ENCODE measurements at places on chromosomes 2 and 18. TPM values are rescaled to one million over a fixed set of nuclear protein-coding genes. Genes with fewer than 3 reads are reported as not detected.

- no peak for DNase-seq
These were observed 160.8 kb upstream of the MAPRE2 start for GRCh38 chr18:34880403-34880802.

DNA sequence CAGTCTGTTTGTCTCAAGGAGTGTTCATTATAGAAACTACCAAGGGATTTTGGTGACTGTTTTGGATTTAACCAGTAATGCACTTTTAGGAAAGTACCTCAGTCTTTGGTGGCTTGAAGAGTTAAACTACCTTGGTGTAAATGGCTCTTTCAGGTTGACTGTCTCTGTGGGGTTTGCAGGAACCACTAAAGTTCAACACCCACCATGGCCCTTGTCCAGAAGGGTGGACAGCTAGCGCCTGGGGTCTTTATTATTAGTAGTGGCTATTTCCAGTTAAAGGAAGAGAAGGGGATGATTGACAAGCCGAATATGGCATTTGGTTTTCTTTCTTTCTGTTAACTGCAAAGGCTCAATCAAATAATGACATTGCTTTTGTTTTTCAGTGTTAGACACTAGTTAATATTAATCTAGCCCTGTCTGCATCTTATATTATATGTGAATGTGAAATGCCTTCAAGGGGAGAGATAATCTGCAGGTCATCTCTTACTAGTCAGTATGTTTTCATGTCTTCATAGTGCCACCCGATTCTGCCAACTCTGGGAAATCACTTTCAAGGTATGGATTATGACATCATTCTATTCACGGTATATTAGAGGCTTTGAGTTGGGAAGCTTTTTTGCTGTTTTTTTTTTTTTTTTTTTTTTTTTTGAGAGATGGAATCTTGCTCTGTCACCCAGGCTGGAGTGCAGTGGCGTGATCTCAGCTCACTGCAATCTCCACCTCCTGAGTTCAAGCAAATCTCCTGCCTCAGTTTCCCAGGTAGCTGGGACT lies 56.4 kb downstream of the MAP4K4 start:
- DNase-seq = no peak

GRCh38 chr18:39558658-39559057 lies 1993.1 kb upstream of the CELF4 start:
- no peak for DNase-seq

GRCh38 chr2:201886504-201886903 lies 80.2 kb downstream of the CDK15 start:
- DNase-seq = no peak

Gene RELCH
- 11.5 TPM for total RNA-seq

DNA sequence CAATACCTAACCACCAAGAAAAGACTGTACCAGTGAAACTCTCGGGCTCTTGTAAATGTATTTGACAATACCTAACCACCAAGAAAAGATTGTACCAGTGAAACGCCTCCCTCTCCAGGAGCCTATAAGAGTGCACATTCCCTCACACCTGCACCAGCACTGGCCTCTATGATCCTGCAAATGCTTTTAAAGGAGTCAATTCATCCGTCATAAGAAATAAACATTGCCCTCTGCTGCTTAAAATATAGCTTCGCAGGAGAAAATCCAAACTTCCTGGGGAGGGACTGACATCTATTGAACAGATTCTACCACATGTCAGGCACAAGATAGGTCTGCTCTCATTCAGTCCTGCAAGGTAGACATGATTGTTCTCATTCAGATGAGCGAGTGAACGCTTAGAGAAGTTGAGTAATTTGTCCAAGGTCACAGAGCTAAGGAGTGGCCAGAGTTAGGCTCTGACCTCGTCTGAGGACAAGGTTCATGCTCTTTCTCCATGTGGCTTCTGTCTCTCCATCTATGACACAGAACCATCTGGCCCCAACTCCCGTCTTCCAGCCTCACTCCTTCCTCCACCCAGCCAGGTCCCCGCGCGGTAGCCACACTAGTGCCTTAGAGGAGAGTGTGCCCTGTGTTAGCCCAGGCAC lies 38.7 kb downstream of the MCFD2 start:
- DNase-seq = peak; percentile 61

Gene CCDC148
- 0.40 TPM for total RNA-seq

Gene C1QL2
- not detected for total RNA-seq

GRCh38 chr2:75538521-75539490 lies 21.9 kb downstream of the EVA1A start:
- DNase-seq = no peak

- DNase-seq = peak; percentile 97
These were observed 41.9 kb upstream of the PTMA start for GRCh38 chr2:231666171-231667095.

- DNase-seq = no peak
These were observed 8.4 kb upstream of the ADCYAP1 start for GRCh38 chr18:896315-896714.

DNA sequence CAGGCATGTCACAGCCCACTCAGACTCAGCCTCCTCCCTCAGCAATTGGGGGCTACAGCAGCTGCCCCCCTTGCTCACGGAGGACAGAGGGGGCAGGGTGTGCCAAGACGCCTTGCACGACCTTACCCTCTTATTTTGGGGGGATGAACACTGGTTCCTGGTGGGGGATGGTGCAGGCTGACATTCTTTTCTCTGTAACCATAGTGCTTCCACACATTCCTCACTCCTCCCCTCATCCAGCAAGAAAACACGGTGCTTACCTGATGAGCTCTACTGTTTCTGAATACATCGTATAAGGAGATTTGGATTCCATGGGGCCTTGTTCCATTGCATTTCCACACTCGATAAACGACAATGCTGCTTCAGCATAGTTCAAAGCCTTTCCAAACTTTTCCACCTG lies 75.4 kb upstream of the REV1 start:
- no peak for DNase-seq

Gene CTDP1
- 10.2 TPM for total RNA-seq

Gene DSG1
- 0.77 TPM for total RNA-seq

- no peak for DNase-seq
These were observed 95.7 kb downstream of the ASXL3 start for GRCh38 chr18:33673689-33674088.

Gene RAX
- not detected for total RNA-seq

GRCh38 chr2:236767941-236768340 lies 198.3 kb downstream of the ACKR3 start:
- DNase-seq = no peak

All from left ventricle myocardium superior (tissue), 1 donor.